ENCODE measurements at places on chromosomes 7 and 10.

GRCh38 chr10:71075086-71075758 is 137.1 kb upstream of the UNC5B start:
- DNase-seq, result no peak

DNA sequence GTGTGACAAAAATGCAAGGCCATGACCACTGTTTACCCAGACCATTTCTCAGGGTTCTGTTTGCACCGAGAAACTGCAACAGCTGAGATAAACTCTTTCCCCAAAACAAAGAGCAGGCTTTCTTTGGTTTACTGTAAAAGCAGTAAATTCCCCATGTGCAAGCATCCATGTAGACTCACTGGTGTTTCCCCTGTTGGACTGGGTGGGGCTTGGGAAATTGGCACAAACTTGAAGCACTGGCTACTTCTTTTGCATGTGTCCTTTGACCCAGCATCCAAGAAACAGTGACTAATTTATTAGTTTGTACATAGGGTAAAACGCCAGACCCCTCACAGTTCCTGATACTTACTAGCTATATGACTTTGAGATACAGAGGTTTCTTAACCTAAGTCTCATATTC is 12.3 kb downstream of the IQUB start:
- DNase-seq, result no peak

DNA sequence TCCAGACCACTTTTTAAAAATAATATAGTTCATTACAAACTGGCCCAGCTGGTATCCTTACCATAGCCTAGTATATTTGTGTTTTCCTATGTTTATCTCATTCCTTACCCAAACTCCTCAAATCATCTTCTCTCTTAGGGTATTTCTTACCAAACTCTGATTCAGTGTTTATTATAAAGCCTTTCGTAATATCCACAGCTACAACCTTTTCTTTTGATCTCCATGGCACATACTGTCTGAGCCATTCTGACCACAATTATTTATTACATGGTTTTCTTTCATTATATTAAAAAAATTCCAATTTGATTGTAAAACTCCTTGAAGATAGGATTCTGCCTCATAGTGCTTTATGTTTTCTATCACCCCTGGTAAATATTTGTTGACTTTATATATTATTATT is 94.2 kb downstream of the LRMDA start:
- DNase-seq, result no peak

GRCh38 chr7:156703773-156704482 is 63.4 kb downstream of the RNF32 start:
- DNase-seq, result no peak

DNA sequence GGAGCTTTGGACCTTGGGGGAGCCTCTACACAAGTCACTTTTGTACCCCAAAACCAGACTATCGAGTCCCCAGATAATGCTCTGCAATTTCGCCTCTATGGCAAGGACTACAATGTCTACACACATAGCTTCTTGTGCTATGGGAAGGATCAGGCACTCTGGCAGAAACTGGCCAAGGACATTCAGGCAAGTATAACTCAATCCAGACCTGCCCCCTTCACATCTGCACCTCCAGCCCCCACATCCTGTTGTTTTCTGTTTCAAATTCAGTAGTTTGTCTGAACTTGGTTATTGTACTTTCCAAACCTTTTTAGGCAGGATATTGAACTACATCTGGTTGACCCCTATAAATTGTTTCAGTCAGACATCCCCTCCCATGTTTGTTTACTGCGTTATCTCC is 62.4 kb upstream of the CC2D2B start:
- no peak for DNase-seq

GRCh38 chr10:72702868-72703581 is 11.1 kb downstream of the MCU start:
- no peak for DNase-seq

- no peak for DNase-seq
These were observed 6.3 kb downstream of the EPC1 start for GRCh38 chr10:32340596-32341180.

- DNase-seq, result no peak
These were observed 7.1 kb downstream of the HECW1 start for GRCh38 chr7:43119371-43120075.

GRCh38 chr7:38232502-38233366 is 40.7 kb downstream of the TARP start:
- DNase-seq, result peak; percentile 29

DNA sequence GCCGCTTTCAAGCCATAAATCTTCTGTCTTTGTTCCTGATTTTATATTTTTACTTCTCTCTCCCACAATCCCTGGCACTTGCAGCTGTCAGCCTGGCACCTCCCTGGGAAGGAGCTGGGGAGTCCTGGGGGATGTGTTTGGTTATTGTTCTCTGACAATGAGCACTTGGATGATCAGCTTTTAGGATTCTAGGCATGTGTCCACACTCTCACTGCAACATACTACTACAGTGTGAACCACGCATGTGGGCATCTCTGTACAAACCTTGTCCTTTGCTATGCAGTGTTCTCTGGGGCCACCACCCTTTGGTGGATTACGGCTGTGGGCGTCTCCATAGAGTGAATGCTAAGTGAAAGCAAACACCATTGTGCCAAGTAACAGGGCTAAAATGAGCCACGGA is 168.4 kb upstream of the KMT2E start:
- DNase-seq, result no peak

DNA sequence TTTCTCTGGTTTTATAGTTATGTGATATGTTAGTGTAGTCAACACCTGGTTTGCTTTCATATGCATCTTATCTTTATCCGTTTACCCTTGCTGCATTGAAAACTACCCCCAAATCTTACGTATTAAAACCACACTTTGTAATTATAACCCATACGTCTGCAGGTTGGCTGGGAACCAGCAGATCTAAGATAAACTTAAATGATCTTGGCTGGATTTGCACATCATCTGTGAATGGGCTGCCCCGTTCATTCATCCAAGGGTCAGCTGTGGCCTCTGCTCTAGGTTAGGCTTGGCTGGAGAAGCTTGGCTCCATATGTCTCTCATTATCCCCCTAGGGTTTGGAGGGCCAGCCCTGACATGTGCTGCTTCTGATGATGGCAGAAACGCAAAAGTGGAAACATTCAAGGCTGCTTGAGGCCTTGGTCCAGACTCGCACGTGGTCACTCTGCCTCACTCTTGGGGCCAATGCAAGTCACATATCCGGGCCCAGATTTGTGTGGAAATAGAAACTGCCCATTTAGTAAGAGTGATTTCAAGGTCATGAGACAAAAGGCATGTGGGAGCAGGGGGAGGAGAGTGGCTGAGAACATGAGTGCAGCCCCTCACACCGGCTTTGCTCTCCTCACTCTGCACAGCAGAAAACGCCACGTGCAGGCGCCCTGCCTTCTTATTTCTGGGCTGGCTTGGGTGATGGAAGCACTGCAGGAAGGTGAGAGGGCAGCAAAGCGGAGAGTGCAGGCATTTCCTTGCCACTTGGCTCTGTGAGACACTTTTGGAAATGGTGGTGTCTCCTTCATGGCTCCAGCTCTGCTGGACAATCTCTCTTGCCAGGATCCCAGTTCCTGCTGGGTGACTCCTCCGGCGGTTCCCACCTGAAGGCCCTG is 553.8 kb downstream of the GLRX3 start:
- no peak for DNase-seq

GRCh38 chr10:14740684-14741247 is 33.9 kb downstream of the FAM107B start:
- DNase-seq, result peak; percentile 79

DNA sequence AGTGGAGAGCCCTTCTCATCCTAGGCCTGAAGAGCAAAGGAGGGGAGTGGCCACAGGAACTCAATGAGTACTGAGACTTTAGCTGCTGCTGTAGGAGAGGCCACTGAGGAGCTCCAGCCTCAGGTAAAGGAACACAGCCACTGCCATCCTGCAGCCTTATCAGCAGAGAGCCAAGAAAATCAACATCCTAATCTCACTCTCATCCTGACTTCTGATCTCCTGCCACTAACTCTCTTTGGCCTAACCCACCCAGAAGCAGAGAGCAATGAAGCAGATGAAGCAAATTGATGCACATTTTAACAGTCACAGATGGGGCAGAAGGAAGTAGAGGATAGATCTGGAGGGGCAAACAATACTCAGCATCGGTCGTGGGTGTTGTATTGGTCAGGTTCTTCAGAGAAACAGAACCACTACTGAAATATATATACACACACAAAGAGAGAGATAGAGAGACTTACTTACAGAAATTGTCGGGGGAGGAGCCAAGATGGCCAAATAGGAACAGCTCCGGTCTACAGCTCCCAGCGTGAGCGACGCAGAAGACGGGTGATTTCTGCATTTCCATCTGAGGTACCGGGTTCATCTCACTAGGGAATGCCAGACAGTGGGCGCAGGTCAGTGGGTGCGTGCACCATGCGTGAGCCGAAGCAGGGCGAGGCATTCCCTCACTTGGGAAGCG is 297.6 kb downstream of the MTERF1 start:
- no peak for DNase-seq

- DNase-seq, result no peak
These were observed 122.5 kb upstream of the NOBOX start for GRCh38 chr7:144525956-144526355.

- DNase-seq, result no peak
These were observed 814 bp downstream of the RUFY2 start for GRCh38 chr10:68406111-68406814.

DNA sequence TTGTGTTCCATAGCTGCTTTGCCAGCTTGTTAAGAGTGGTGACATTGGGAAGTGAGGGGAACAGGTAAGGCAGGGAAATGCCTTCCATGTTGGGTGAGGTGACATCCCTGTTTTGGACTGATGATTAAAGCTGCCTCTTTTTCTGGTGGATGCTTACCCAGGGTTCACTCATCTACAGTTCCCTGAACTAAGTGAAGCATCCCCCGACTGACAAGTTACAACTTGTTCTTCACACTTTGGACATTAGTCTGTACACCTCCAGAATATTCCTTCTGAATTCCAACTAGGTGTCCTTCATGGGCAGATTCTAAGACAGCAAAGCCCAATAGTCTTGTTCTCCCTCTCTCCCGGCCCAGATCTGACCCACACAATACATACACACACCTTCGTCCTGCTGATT is 63.4 kb downstream of the HDAC9 start:
- no peak for DNase-seq

- no peak for DNase-seq
These were observed 14.5 kb downstream of the UBE3C start for GRCh38 chr7:157153260-157153659.
